NCI-H1417 treated with DMSO at 0.1 percent for 48 hours (cell line): ENCODE measurements at places on chromosomes 1 and 21.

GRCh38 chr1:110816945-110817344 lies 56.0 kb upstream of the CD53 start:
- no peak for DNase-seq

DNA sequence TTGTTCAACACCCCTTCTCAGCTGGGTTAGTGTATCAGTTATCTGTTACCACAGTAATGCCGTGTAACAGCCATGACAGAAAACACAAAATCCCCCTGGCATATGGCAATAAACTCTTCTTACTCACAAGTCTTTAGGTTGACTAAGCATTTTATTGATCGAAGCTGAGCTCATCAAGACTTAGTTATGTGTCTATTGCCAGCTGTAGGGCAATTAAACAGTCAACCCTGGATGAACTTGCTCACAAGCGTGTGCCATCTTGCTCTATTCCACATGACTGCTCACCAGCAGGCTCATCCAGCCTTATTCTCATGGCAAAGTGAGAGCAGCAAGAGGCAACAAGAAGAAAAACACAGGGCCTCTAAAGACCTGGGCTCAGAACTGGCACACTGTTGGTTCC lies 333.8 kb upstream of the PTBP2 start:
- no peak for DNase-seq

GRCh38 chr1:9039761-9040658 lies 13.8 kb upstream of the SLC2A7 start:
- DNase-seq: no peak

DNA sequence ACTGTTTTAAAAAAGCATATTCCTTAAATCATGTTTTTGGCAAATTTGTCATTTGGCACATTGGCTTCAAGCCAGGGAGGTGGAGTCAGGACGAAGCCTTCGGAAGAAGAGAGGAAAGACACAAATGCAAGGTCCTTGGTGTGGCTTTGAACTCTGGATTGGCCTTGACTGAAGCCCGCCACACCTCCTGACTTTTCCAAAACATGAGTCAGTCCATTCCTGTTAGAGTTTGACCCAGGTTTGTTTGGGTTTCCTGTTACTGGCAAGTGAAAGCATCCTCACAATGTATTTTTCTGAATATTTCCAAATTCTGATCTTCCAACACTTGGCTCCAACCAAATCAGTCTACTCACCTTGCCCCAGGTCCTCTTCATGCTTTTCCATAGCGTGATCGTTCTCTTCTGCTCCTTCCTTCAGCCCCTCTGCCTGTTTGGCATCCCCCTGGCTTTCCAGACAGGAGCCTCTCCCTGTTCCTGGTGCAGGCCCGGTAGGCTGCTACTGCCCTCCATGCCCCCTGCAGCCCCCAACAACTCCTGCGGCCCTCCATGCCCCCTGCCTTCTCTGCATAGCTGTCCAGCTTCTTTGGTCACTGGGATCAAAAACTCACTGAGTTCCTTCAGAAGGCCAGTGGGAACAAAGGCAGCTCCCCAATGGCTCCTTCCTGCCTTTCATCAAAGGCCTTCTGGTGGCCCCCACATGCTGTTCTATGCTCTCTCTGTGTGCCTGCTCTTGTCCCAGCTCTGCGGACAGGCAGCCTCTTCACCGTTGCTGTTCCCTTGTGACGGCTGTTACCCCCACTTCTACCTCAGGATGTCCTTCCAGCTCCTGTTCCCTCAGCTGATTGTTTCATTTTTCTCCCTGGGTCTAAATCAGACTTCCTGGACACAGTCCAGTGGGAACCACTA lies 30.4 kb upstream of the SLC30A1 start:
- DNase-seq: no peak

- no peak for DNase-seq
Measured at GRCh38 chr1:197029749-197030148, 37.3 kb downstream of the F13B start.
